Right atrium auricular region (tissue), 2 donors: ENCODE measurements at places on chromosomes 1 and 21. TPM values are rescaled to one million over a fixed set of nuclear protein-coding genes. Genes with fewer than 3 reads are reported as not detected.

GRCh38 chr1:30028283-30028682, 695.1 kb downstream of the MATN1 start:
- DNase-seq: no peak

GRCh38 chr1:46204406-46204742, 1.2 kb downstream of the LURAP1 start:
- no peak for DNase-seq

CHD1L gene
- 7.1 TPM for total RNA-seq

NDUFS2 gene
- 311 TPM for total RNA-seq

DNA sequence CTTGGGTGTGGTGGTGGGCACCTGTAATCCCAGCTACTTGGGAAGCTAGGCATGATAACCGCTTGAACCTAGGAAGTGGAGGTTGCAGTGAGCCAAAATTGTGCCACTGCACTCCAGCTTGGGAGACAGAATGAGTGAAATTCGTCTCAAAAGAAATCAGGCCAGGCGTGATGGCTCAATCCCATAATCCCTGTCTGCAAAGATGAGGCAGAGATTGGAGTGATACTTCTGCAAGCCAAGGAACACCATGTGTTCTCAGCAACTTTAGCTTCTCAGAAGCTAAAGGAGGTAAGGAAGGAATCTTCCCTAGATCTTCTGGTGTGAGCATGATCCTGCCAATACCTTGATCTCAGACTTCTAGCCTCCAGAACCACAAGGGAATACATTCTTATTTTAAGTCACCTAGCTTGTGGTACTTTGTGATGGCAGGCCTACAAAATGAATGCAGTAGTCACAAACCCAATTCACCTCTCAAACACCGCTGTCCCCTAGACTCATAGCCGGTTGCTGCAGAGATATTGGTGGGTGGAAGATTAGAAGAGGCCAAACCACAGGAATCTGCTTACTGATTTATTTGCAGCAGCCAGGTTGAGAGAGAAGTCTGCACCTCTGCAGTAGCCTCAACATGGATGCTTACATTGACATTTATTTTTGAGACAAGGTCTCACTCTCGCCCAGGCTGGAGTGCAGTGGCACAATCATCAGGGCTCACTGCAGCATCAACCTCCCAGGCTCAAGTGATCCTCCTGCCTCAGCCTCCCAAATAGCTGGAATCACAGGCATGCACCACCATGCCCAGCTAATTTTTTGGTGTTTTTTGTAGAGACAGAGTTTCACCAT, 18.6 kb downstream of the L1TD1 start:
- DNase-seq: no peak

LMX1A gene
- not detected for total RNA-seq
